Kidney (tissue), 22 donors: ENCODE measurements at places on chromosomes 5 and 9.
A peak's percentile ranks its signal among the peaks of the same experiment; 100 is the strongest.

GRCh38 chr9:1759009-1759408 lies 256.1 kb upstream of the SMARCA2 start:
- DNase-seq: no peak

DNA sequence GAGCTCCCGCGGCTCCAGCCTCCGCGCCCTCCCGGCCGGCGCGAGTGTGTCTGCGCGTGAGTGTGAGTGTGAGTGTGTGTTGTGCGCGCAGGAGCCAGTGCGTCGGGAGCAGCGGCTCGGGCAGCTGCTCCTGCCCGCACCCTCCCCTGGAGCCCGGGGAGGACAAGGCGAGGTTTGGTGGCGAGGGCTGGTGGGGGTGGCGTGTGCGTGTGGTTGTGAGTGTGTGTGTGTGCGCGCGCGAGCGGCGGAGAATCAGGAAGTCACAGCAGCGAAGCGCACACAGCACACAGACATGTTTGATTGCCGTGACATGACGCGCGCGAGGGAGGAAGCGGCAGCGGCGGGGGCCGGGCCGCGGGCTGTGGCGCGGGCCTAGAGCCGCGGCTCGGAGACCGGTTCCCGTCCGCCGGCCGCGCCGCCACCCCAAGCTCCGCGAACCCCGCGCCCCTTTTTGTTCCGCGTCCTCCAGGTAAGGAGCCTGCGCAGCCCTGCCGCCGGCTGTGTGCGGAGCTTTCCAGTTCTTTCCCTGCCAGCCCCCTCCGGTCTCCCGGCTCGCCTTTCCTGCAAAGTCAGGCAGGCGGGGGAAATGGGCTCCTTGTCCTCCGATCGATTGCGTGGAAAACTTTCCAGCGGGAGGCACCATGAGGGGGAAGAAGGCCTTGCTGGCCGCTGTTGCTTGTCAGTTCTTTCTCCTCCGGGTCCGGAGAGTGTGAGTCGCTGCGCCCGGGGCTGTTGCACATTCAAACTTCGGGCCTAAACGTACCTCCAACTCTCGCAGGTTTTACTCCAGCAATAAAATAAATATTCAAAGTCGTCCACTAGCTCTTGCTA lies 2.4 kb downstream of the SMARCA2 start:
- DNase-seq: no peak

DNA sequence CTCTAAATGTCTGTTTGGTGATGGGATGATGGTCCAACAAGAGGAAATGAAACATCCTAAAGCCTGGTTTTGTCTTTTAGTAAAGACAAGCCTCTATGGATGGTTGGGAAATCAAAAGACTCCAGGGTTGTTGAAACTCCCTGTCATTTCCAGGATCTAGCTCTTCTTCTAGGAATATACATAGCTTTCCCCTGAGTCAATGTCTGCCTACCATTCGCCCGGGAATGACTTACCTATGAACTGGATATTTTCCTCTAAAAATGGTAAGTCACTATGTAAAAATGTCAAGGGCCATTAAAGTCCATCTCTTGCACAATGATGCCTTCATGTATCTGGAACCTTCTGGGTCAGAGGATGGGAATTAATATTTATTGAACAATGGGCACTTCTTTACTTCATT lies 11.1 kb upstream of the KIF12 start:
- peak; percentile 1 for DNase-seq

GRCh38 chr9:14887149-14887548 lies 23.1 kb downstream of the FREM1 start:
- no peak for DNase-seq

DNA sequence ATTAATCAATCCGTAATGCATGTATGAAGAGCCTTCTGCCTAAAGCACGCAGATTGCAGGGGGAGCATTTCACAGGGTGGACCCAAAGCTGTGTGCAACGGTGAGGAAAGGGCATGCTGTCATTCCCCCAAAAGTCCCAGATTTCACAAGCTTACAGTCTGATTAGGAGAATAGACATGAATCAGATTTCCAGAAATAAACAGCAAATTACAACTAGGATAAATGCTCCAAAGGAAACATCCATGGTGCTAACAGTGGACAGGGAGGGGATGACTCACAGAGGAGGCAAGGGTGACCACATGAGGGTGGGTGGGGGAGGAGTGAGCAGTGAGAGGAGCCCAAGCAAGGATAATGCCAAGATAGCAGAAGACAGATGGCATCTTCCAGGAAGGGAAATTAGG lies 258.4 kb upstream of the TAS2R1 start:
- no peak for DNase-seq

- no peak for DNase-seq
Measured at GRCh38 chr9:27337236-27337635, 40.3 kb upstream of the EQTN start.

DNA sequence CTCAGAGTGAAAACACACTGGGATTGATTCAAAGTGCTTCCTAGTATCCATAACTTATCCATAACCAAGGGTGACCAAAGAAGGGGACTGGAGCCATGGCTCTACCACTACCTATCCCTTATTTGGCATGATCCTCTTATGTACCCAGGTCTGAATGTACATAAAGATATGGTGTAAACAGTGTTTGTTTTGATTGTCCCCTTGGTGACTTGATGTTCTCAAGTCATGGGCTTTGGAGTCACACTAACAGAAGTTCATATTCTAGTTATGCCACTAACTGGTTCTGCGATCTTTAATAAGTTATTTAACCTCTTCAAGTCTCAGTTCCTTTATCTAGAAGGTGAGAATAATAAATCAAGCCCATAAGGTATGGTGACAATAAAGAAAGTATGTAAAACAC lies 283.4 kb upstream of the PTGER4 start:
- DNase-seq: no peak
